SHP77 treated with DMSO at 0.1 percent for 48 hours (cell line): ENCODE measurements at places on chromosomes 4 and X.

- DNase-seq, result no peak
Measured at GRCh38 chrX:42770566-42770965, 7.4 kb downstream of the PPP1R2C start.

DNA sequence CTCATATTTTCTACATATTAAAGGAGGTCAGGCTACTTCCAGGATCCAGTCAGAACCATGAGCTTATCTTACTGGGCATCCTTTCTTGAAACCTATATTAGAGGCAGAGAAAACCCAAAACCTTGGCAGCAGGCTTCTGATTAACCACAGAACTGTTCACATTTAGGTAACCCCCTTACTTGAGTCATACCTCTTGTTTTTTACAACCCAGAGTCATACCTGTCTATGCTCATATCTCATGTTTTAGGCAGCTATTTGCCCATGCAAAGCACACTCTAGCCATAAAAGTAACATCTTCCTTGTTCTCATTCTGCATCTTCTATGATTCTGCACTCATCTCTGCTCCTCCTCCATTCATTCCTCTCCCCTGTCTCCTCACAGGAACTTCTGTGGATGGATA, 138.0 kb upstream of the SMIM31 start:
- DNase-seq, result no peak

GRCh38 chr4:7524064-7524682, 89.4 kb upstream of the PSAPL1 start:
- no peak for DNase-seq

DNA sequence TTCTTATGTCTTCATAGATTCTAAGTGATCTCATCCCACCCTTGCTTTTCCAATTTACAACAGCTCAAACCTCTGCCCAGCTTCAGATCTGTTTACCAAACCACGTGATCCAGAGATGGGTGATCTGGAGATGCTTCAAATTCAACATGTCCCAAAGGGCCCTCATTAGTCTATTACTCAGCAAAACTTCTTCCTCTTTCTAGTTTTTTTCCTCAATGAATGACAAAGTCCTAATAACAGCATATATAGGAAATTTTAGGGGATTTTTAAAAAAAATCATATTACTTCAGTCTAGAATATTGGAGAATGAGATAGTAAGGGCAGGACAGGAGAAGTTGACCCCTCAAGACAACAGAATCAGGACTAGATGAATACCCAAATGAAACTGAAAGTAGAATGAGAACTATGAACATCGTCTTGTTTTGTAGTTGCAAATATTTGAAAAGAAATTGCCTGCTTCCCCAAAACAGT, 127.1 kb downstream of the CFAP299 start:
- DNase-seq, result no peak

GRCh38 chrX:150676221-150676620, 17.0 kb upstream of the MTMR1 start:
- DNase-seq, result no peak

- no peak for DNase-seq
Measured at GRCh38 chr4:170666909-170667308, 577.2 kb upstream of the AADAT start.

- DNase-seq, result no peak
Measured at GRCh38 chrX:122739770-122740169, 444.3 kb upstream of the GRIA3 start.

DNA sequence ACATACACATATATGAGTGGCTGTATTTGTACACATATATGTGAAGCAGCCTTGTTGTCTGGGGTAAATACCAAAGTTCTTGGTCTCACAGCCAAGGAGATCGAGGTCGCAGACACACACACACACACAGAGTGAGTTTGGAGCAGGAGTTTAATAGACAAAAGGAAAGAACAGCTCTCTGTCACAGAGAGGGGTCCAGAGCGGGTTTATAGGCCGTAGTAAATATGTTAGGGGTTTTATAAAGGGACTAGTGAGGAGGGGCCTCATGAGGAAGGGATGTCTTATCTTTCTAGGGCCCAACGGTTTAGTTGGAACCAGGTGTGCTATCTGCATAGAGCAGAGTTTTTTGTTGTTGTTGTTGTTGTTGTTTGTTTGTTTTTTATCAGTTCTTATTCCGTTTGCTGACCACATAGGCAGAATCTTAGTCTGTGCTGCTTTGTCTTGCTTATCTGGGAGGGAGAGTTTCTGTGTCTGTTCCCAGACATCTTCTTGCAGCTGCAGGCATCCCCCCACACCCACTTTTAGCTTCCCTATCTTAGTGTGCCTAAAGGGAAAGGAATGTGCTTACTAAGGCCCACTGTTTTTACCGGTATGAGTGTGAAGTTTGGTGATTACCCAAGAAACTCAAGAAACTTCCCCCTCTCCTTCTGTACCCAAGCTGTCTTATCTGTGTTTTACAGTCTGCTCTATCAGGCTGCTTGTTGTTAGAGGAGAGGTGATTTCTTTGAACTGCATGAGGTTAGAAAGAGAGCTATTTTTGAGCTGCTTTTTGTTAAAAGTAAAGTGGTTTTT, 91.9 kb downstream of the TENT5D start:
- DNase-seq, result no peak

GRCh38 chr4:90996813-90997212, 869.6 kb downstream of the CCSER1 start:
- no peak for DNase-seq

- DNase-seq, result no peak
Measured at GRCh38 chrX:30680618-30681017, 27.4 kb downstream of the GK start.

DNA sequence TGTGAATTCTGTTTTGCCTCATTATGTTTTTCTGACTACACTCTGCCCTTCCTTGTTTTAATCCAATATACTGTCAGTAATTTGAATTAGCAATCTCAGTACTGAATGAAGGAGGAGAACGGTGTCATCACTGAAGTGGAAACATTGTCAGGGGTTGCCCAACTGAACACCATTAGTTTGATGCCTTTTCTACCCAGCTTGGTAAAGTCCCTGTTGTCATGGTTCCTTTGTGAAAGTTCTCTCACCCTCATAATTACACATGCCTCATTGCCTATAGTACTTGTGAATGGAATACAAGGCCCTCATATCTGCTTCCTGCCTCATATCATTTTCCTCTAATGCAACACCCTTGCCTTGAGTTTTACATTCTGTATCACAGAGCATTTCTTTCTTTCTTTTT, 76.9 kb downstream of the RRAGB start:
- DNase-seq, result no peak

DNA sequence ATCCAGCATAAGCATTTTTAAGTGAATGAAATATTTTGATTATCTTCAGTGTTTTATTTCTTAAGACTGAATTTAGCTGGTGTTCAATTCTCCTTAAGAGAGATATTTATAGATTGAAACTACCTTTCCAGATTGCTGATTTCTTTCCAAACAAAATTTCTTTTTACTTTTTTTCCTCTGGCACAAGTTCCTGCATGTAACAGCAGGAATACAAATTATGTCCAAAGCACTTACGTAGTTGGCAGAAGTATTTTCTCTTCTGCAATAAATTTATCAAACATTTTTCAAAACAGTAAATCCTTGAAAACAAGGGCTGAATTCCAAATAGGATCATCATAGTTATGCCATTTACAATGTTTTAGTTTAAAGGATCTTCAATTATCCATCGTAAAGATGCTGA, 412.6 kb downstream of the IQCM start:
- no peak for DNase-seq

- DNase-seq, result no peak
Measured at GRCh38 chr4:27251771-27252170, 391.1 kb downstream of the STIM2 start.

DNA sequence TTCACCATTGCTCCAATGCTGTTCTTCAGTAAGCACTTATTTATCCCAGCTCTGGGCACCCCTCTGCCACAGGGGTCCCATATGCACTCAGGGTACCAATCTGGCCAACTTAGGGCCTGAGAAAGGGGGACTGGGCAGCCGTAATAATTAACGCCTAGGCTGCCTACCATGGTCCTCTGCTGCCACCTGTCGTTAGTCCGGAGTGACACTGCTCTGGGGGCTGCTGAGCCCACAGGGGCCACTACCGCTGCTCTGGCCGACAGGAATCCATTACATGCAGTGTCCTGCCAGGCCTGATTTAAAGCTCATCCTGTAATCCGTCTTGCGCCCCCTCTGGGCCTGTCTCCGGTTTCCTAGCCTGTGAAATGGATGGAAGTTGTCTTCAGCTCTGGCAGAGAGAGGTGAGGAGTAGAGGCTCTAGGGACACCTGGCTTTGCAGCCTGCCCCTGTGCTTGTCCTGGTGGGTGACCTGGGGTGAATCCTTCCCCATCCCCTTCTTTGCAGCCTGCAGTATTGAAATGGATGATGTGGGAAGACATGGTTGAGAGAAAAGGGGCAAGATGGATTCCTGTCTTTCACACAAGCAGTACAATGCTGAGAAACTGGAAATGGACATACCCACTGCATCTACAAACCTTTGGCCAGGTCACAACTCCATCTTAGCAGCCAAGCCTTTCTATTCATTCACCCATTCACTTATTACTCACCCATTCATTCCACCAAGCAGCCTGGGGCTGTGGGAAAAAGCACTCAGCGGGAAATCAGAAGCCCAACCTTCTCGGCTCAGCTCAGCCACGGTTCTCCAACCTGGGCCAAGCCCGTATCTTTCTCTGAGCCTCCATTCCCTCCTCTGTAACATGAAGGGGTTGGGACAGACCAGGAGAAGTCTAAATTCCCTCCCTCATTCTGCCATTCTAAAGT, 116.3 kb upstream of the NALF2 start:
- DNase-seq, result no peak

- DNase-seq, result no peak
Measured at GRCh38 chr4:17347445-17347844, 164.4 kb downstream of the QDPR start.

GRCh38 chrX:46961097-46961496, 48.9 kb downstream of the JADE3 start:
- DNase-seq, result no peak

GRCh38 chr4:145217349-145217748, 37.0 kb upstream of the OTUD4 start:
- no peak for DNase-seq

DNA sequence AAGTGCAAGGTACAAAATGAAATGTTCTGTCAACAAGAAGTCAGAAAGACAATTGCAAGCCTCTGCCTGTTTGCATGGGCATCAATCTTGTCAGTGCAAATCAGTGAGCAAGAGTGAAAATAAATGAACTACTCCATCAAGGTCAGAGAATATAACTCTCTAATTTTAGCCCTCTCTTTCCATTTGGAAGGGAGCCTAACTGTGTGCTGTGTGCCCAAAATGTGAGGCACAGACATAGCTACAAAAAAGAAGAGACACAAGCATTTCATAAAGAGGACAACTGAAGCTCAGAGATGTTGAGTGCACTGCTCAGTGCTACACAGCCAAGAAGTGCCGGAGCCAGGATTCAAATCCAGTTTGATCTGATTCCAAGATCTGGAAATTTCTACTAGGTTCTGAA, 114.3 kb downstream of the SLC2A9 start:
- DNase-seq, result no peak

DNA sequence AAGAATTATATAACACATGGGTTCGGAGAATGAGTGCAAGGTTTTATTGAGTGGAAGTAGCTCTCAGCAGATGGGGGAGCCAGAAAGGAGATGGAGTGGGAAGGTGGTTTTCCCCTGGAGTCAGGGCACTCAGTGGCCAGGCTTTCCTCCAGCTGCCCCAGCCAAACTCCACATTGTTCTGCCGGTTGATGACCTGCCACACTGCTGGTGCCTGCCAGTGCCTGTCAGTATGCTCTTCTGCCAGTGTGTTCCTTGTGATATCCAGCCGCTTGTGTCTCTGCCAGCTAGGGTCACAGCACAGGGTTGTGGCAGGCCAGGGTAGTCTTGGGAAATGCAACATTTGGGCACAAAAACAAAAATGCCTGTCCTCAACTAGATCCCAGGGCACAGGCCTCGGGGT, 604.8 kb upstream of the TECRL start:
- no peak for DNase-seq

DNA sequence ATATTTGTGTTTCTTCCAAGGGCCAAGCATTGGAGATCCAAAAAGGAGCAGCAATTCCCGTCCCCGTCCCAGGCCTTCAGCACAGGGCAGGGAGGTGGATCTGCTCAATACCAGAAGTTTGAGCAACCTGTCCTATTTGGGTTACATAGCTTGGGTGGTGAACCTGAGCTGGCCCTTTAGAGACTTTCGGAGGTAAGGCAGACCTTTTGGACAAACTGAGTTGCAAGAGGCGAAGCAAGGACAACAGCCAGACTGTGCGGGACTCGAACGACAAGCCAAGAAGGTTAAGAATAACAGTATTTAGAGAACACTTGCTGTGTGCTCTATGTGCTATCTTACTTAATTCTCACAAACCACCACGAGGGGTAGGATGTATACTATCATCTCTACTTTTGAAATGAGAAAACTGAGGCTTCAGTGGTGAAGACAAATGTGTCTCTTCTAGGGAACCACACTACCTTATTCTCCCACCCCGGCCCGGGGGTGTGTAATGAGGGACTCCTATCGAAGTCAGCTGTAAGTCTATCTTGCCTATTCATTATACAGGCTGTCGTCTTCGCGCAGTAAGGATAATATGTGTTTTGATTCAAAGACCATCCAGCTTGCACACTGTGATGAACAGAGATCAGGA, 1.3 kb downstream of the NOP14 start:
- DNase-seq, result no peak

DNA sequence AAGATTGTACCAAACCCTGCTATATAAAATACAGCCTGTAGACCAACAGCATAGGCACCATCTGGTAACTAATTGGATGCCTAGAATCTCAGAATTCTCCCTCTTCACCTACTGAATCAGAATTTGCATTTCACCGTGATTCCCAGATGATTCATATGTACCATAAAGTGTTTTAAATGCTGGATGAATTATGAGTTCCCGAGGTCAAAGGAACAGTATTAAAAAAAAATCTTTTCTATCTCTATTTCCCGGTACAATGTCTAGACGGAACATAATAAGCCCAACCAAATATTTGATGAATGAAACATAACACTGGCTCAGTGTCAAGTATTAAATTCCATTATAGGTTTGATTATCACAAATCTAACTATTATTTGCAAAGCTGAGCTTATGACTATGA, 280.0 kb downstream of the ANKRD50 start:
- no peak for DNase-seq

DNA sequence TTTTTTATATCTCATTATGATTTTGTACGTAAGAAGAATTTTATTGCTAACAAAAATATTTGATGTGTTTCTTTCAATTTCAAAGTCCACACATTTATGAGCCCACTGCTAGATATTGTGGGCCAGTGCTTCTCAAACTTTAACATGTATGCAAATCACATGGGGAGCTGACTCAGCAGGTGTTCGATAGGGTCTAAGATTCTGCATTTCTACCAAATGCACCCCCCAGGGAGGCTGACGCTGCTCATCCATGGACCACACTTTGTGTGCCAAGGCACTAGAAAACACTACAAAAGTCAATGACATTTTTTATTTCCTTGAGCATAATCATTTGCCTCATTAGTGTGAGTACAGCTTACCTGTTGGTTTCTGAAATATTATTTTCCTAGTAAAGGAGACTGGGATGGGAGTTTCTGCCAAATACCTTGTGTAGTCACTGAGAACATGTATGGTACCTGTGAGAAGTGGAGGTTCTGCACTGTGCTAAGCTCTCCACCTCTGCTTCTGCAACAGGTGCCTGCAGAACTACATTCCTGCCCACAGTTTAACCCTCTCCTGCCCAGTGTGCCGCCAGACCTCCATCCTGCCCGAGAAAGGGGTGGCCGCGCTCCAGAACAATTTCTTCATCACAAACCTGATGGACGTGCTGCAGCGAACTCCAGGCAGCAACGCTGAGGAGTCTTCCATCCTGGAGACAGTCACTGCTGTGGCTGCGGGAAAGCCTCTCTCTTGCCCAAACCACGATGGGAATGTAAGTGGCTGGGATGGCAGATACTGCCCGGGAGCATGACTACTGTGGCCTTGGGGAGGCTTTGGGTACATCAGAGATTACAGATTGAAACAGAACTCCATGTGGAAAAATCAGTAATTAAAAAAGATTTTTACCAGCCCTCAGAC, 68.9 kb upstream of the MND1 start:
- no peak for DNase-seq
